ENCODE measurements at places on chromosomes 7 and 10.

- no peak for DNase-seq
These were observed 1.5 kb upstream of the GRM8 start for GRCh38 chr7:127254163-127254684.

DNA sequence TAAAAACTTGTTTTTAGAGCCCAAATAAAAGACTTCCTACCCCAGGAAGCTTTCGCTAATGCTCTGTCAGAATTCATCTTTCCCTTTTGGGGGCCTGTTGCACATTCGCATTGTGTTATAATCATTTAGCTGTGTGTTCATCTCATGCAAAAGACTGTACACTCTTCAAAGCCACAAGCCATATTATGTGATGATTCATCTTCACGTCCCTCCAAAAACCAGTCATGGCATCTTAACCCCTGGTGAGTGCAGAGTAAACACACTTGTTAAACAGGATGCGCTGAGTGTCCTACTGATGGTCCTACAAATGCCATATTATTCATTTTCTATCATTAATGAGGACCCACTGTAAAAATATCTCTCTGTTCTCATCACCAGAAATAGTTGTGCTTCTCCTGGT, 235.4 kb downstream of the KIAA1217 start:
- no peak for DNase-seq

DNA sequence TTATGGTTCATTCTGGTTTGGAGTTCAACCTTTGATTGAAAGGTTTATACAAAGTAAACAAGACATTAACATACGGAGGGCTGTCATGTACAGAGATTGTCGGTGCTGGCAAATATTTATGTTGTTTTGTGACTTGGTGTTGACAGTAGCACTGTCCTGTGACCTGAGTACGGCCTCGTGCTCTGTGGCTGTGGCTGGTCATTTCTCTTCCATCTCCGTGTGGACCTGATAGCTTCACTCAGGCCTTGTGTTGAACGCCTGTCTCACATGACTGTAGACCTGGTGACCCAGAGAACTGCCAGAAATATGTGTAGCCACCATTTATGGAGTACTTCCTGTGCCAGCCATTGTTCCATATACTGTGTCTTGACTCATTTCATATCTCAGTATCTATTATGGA, 311.6 kb downstream of the CCDC3 start:
- DNase-seq: no peak

DNA sequence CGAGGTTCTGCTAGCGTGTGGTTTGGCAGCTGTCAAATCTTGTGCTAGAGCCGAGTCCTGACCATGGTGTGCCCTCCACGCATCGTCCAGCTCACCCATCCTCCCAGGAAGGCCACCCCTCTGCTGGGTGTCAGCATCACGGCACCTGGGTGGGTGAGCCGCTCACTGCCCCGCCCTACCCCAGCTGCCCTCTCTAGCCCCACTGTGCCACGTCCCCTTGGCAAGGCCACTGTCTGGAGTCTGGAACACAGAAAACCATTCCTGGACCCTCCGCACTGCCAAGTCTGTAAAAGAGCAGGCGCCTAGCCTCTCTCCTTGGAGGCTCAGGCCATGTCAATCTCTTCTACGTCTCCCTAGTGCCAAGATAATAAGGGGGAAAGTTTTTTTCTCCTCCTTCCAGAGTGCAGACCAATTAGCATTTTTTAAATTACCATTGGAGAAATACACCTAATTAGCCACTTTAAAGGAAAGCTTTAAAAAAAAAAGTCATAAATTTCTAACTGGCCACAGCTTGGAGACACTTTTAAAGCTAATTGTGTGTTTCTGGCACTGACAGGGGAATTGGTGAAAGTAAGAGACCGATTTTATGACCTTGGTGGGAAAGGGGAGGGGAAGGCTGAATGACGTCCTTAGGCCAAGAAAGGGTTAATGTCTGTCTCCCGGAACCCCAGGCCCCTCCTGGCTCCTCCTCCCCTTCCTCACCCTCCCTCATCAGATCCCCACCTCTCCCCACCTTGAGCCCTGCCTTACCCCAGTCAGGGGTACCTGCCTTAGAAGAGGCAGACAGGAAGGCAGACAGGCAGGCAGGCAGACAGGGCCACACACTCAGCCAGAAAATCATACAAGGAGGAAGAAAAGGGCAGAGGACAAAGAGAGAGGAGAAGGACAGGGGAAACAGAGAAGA, 151.2 kb downstream of the PLXNA4 start:
- no peak for DNase-seq

DNA sequence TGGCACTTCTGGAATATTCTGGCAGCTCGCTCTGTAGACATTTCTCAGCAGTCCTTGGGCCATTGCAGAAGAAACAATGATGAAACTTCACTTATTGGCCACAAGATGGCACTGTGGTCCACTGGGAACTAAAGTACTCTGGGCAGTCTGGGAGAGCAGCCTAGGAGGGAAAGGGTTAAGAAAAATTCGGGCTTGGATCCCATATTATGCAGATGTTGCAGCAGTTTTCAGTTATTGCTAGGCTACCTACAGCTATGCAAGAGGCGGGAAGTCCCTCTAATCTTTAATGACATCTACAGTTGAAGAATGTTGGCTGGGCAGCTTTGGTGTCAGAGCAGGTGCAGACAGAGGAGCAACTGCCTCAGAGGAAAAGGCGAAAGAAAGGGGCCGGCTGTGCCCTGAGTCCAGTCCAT, 201.7 kb upstream of the PRSS58 start:
- DNase-seq: peak; percentile 19

DNA sequence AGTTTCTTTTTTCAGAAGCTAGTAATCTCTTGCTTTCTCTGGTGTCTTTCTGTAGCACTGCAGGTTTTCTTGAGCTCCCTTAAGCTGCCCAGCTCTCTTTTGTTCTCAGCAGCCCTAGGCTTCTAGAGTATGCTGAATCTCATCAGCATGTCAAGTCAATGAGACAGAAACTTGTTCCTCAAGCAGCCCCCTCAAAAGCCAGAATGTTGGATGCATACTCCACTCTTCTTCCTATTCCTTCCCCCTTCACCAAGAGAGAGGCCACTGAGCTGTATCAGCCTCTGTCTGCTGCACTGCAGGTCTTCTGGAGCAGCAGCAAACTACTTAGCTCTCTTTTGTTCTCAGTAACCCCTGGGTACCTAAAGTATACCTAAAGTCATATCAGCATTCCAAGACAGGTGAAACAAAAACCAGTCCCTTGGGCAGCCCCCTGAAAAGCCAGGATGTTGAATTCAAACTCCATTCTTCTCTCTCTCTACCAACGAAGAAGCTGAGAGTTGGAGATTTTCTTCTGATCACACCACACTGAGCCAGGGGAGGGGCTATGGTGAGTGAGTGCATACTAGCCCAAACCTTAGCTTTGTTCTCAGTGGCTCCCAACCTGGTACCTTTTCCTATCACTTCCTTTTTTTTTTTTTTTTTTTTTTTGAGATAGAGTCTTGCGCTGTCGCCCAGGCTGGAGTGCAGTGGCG, 73.3 kb upstream of the WAC start:
- DNase-seq: no peak

GRCh38 chr7:52502281-52502680, 533.2 kb upstream of the POM121L12 start:
- DNase-seq: no peak

DNA sequence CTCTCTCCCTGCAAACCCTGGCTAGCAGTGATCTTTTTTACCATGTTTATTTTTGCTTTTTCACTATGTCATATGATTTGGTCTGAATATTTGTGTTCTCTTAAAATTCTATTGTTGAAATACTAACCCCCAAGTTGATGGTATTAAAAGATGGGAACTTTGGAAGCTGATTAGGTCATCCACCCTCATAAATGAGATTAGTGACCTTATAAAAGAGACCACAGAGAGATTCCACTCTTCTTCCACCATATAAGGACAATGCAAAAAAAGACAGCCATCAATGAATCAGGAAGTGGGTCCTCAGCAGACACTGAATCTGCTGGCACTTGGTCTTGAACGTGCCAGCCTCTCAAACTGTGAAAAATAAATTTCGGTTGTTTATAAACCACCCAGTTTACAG, 112.8 kb upstream of the KCND2 start:
- no peak for DNase-seq

- no peak for DNase-seq
These were observed 4.3 kb upstream of the C1GALT1 start for GRCh38 chr7:7178081-7178480.
